Bronchus fibroblast of lung (primary cell): ENCODE measurements at places on chromosomes 3 and 15. TPM values are rescaled to one million over a fixed set of nuclear protein-coding genes. Genes with fewer than 3 reads are reported as not detected.

The MGLL gene
- 49.4 and 49.8 TPM in 2 replicates for total RNA-seq

The TEX55 gene
- not detected in 2 replicates for total RNA-seq

The SPTSSB gene
- total RNA-seq, result under 0.01 TPM in 1 of 2 replicates, not detected in the other

The CHRM5 gene
- total RNA-seq, result not detected in 2 replicates

The RETNLB gene
- not detected in 2 replicates for total RNA-seq

The UBA3 gene
- 50.4 and 53.1 TPM in 2 replicates for total RNA-seq

The AHSG gene
- not detected in 2 replicates for total RNA-seq

The FEZF2 gene
- total RNA-seq, result not detected in 2 replicates

The LDHAL6B gene
- not detected in 2 replicates for total RNA-seq

The RARRES1 gene
- total RNA-seq, result 23.5 and 36.8 TPM in 2 replicates

The SMARCC1 gene
- total RNA-seq, result 34.9 and 39.8 TPM in 2 replicates

The STRIT1 gene
- not detected in 2 replicates for total RNA-seq

The SERPINI2 gene
- not detected in 2 replicates for total RNA-seq

The ISLR2 gene
- total RNA-seq, result not detected in 2 replicates

The WDR5B gene
- total RNA-seq, result 3.7 and 5.9 TPM in 2 replicates

The CTXN2 gene
- not detected in 2 replicates for total RNA-seq

The CPEB1 gene
- total RNA-seq, result 2.4 and 4.3 TPM in 2 replicates

The MOBP gene
- total RNA-seq, result not detected in 2 replicates

The SOX14 gene
- total RNA-seq, result not detected in 2 replicates

The GOLGA8S gene
- not detected in 2 replicates for total RNA-seq

The SYNPR gene
- not detected in 2 replicates for total RNA-seq

The NEO1 gene
- total RNA-seq, result 10.0 and 11.6 TPM in 2 replicates

The PTX3 gene
- 276 and 277 TPM in 2 replicates for total RNA-seq

The SCAANT1 gene
- total RNA-seq, result not detected in 2 replicates

The SKOR1 gene
- 0.17 TPM in 1 of 2 replicates, not detected in the other for total RNA-seq

The ERICH6 gene
- not detected in 2 replicates for total RNA-seq

The SOX2 gene
- not detected in 2 replicates for total RNA-seq

The TSC22D2 gene
- 8.8 and 10.1 TPM in 2 replicates for total RNA-seq

The C3orf22 gene
- total RNA-seq, result not detected in 2 replicates

The PPM1L gene
- total RNA-seq, result 0.45 and 1.2 TPM in 2 replicates

The INSYN1 gene
- 0.17 and 0.30 TPM in 2 replicates for total RNA-seq

The FSD2 gene
- not detected in 2 replicates for total RNA-seq

The COL6A6 gene
- not detected in 2 replicates for total RNA-seq

The PIK3CB gene
- total RNA-seq, result 4.3 and 5.0 TPM in 2 replicates

The C3orf49 gene
- not detected in 2 replicates for total RNA-seq

The ACAN gene
- under 0.01 and 0.17 TPM in 2 replicates for total RNA-seq

The MKRN2 gene
- total RNA-seq, result 37.0 and 41.9 TPM in 2 replicates

The ZPLD1 gene
- total RNA-seq, result not detected in 2 replicates

The CHRD gene
- 0.17 and 0.30 TPM in 2 replicates for total RNA-seq

The DPPA4 gene
- 0.67 and 1.2 TPM in 2 replicates for total RNA-seq

The COMMD2 gene
- 19.2 and 24.9 TPM in 2 replicates for total RNA-seq

The CASR gene
- not detected in 2 replicates for total RNA-seq

The HCLS1 gene
- total RNA-seq, result 0.89 and 1.2 TPM in 2 replicates
